ENCODE measurements at places on chromosomes 12 and 14.
A peak's percentile ranks its signal among the peaks of the same experiment; 100 is the strongest.

DNA sequence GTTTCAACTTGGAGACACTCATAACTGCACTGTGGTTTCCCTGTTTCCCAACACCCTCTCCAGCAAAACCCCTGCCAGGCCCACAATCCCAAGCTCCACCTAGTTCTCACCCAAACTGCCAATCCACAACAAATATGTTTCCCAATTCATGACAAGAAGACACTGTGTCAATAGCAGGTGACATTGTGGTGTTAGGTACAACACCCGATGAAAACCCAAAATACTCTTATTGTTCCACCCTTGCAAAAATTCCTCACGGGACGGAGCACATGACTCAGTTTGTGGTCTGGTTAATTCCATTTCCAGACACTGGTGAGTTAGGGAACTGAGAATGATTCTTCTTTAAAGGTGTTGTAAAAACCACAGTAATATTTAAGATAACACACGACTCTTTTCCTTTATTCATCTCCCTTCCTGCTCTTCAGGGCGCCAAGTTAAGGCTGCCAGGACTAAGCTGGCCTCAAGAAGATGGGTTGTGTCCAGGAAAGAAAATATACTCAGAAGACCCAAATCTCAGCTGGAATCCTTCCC, 735.5 kb downstream of the MED13L start:
- no peak for DNase-seq

DNA sequence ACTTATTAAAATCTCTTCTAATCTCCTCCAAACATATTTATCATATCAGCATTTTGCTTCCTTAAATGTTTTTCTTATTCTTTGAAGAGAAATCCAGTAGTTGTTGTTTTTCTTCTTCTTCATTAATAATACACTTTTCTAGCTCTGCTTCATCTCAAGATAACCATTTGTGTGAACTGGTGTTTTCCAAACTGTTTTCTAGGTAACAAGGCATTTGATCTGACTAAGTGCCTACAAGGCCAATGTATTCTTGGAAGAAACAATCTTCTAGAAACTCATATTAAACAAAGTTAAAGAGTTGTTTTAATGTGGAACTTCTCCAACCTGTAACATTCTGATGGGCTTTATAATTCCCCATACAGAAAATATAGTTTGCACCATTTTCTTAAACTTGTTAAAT, 30.8 kb upstream of the IFNG start:
- DNase-seq, result no peak

- DNase-seq, result no peak
Measured at GRCh38 chr12:93381161-93381975, 3.6 kb downstream of the NUDT4 start.

GRCh38 chr14:99996951-99997571, 68.2 kb upstream of the EVL start:
- no peak for DNase-seq

DNA sequence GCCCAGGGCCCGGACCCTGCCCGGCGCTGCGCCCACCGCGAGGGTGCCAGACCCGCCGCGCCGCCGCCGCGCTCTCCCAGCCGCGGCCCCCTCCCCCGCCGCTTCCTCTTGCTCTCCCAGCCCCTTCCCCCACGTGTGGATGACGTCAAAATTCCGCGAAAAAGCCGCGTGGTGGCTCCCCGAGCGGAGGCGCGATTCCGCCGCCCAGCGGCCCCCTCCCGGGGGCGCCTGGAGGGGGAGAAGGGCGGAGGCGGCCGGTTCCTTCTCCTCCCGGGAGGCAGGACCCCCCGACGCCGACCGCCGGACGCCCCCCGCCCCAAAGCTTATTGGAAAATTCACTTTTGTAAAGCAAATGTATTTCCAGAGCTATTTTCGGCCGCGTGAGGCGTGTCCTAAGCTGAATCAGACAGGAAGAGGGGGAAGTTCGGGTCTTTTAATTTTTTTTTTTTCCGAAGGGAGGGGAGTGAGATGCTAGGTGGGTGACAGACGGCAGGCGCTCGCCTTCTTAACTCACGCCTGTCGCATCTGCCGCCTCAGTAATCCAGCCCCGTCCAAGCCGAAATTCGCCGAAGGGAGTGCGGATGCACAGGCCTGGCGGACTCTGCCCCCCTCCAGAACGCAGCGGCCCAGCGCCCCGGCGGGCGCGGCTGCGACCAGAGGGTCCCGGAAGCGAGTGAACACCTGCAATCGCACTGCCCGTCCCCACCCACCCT, 4.1 kb upstream of the CCND2 start:
- peak; percentile 88 for DNase-seq
